ENCODE measurements at places on chromosomes 4 and X.

DNA sequence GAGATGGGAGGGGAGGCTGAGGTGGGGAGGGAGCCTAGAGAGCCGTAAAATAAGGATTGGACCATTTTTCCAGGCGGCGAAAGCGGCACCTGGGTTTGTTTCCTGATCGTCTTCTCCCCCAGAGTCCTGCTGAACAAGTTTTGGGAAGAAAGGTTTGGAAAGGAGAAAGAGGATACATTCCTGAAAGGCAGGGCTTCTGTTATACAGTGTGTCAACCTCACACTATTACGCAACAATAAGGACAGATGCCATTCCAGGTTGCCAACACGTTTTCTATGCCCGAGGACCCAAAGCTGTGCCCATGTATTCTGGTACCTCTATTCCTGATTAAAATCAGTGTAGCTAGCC is 658 bp downstream of the SCOC start:
- no peak for DNase-seq

DNA sequence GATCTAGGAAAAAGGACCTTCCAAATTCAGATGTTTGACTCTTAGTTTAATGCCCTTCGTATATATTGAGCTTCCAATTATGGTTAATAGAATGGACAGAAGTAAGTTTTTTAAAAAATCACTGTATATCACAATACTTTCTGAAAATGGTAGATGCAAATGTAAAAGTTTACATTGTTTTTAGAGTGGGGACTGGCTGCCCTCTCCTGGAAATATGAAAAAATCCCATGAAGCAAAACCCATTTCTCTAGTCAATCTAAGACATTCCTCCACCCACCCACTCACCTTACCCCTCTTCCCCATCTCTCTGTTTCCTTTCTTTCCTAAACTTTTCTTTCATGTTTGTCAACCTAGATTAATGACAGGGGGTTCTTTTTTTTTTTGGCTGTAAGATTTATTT is 134.5 kb downstream of the ARHGAP6 start:
- no peak for DNase-seq

- DNase-seq: no peak
Observed at GRCh38 chrX:19697416-19697815, 182.1 kb upstream of the MAP3K15 start.

GRCh38 chr4:99755223-99755944 is 61.2 kb upstream of the DAPP1 start:
- no peak for DNase-seq

DNA sequence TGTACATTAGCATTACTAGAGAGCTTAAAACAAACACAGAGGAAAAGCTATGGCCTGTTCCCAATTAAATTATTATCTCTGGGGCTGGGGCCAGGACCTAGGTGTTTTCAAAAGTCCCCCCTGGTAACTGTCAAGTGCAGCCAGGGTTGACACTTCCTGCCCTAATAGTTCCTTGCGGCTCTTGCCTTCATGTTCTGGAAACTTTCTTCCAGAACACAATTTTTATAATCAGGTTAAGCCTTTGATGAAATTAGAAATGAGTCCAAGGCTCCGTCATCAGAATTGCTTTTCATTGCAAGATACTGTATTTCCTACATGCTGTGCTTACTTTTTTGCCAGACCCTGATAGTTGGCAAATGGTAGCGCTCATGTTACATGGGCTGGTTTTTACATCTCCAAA is 229.6 kb downstream of the UNC5C start:
- DNase-seq: no peak

DNA sequence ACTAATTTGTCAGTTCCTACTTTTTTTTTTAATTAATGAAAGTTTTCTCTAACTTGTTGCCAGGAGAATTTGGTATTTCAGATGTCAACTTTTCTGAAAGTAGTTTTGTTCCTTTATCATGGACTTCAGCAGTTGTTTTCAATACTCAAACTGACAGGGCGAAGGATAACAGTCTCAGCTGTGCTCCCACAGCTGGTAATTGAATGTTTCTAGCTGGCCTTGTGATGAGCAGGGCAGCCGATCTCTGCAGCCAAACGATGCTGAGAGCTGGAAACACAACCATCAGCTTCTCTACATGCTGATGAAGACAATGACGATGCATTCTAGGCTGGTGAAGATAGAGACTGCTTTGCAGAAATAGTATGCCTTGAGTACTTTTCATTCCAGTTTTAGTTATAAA is 130.0 kb upstream of the MAP9 start:
- no peak for DNase-seq

DNA sequence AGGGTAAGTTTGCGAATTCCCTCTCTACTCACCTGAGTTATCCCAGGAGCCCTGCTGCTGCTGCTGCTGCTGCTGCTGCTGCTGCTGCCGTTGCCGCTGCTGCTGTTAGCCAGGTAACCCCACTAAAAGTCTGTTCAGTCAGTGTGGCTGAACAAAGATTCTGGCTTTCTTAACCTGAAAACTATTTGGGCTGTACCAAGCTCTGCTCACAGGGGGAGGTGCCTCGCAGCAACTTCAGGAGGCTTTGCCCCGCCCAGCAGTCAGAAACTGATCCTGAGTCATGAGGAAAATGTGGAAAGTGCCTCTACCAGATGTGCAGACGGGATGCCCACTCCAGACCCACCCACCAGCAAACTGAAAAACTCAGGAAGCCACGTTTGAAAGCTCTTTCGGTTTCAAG is at the start of gene CAPN6:
CAPN6 (minus strand) TSS at position 145 of the 400 bp plus-strand sequence. CDS start 6,547 bp downstream, outside the sequence.
- DNase-seq: no peak

GRCh38 chr4:108058685-108059440 is 69.2 kb downstream of the HADH start:
- no peak for DNase-seq
